ENCODE measurements at places on chromosomes 12 and 14.

DNA sequence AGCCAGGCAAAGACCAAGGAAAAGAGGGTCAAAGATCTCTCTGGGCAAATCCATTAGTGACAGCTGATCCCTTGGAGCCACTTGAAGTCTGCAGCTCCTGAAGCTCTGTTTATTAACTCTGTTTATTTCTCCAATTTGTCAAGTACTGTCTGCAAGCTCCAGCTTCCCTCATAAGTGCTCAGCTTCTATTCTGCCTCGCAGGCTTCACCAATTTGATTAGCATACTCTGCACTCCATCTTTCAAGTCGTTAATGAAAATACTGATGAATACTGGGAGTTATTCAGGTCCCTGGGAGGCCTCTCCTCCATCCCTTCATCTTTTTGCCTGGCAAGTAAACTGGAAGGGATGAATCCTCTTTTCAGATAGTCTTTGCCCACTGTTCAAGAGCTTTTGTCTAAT, 54.3 kb downstream of the TTC9 start:
- DNase-seq = no peak

- no peak for DNase-seq
Observed at GRCh38 chr12:90102957-90103652, 394.5 kb upstream of the ATP2B1 start.

- no peak for DNase-seq
Observed at GRCh38 chr12:132596016-132596415, 14.4 kb downstream of the LRCOL1 start.

DNA sequence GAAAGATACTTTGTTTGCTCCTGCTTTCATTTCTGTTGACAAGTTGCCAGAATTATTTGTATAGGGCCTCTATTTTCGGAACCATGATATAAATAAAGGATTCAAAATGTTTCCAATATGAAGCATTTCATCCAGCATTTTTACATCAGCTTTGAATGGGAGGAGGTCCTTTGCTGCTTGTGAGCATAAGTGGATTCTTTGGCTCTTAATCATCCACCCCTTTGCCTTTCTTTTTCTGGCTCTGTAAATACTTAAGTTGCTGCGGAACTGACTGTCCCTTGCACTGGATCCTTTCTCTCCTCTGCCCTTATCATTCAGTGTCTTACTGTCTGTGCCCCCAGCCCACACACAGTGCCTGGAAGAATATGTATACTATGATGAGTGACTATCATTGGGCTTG, 357.3 kb upstream of the RGS6 start:
- no peak for DNase-seq

DNA sequence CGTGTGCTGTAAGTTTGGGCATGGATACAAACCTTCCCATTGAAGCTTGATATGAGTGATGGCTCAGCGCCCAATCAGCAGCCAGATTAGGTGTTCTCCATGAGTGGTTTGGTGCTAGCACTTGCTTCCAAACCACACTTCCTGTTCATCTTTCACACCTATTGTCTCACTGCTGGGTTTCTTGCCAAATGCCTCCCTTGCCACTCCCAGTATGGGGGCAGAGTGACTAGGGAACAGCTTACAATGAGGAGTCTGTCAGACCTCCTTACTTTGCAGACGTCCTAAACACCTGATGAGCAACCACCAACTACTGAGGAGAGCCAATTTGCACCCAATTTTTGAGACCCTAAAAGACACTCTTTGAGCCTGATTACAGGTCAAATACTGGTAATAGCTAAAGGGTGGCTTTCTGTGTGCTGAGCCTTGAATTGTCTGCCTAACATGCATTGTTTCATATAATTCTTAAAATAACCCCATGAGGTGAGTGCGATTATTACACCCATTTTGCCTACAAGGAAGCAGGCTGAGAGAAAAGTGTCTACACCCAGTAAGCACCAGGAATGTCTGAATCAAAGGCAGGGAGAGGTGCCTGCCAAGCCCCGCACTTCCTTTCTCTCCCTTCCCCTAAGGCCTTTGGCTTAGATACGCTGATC, 48.4 kb upstream of the FOS start:
- DNase-seq = no peak
